ENCODE measurements at places on chromosomes 13 and 19.

DNA sequence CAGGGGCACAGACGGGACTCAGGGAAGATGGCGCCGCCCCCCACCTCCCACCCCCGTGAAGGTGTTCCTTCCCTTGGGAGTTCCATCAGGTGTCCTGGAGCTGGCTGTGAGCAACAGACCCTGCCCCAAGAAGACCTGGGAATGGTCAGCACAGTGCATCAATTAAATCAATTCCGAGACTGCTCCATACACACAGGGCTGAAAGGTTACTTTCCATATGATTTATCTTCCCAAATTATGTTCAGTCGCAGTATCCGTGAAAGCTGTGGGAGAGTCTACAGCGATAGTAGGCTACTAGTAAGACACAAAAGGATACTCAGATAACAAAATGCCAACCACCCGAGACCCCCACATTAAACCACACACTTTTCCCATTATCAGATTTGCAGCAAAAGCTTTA lies 71.8 kb upstream of the PABPC3 start:
- no peak for DNase-seq

- no peak for DNase-seq
Measured at GRCh38 chr19:17841810-17842662, 5.7 kb downstream of the JAK3 start.

DNA sequence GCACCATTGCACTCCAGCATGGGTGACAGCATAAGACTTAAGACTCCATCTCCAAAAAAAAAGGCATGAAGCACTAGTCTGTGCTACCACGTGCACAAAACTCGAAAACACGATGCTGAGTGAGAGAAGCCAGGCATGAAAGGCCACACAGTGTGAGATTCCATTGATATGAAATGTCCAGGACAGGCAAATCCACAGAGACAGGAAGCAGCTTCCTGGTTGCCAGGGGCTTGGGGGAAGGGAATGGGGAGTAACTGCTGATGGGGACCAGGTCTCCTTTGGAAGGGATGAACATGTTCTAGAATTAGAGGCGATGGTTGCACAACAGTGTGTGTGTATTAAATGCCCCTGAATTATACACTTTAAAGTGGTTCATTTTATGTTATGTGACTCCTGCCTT lies 15.9 kb upstream of the JUND start:
- no peak for DNase-seq

GRCh38 chr13:21748166-21748565 lies 77.3 kb downstream of the FGF9 start:
- DNase-seq: no peak

DNA sequence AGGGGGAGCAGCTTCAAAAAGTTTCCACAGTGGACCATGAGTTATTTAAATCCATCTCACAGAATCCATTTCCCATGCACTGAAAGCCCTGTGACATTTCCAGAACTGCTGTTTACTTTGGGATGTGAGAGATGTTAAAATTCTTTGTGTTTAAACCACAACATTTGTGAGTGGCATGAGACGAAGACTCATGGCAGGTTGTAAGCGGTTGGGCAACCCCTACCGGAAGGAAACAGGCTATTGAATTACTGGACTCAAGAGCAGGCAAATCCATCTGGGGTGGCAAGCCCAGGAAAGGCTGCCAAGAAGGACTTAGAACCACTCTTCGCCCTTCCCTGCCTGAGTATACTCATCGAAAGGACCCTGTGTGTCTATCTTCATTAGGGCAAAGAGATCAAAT lies 22.3 kb upstream of the CLDN10 start:
- peak; percentile 83 for DNase-seq

DNA sequence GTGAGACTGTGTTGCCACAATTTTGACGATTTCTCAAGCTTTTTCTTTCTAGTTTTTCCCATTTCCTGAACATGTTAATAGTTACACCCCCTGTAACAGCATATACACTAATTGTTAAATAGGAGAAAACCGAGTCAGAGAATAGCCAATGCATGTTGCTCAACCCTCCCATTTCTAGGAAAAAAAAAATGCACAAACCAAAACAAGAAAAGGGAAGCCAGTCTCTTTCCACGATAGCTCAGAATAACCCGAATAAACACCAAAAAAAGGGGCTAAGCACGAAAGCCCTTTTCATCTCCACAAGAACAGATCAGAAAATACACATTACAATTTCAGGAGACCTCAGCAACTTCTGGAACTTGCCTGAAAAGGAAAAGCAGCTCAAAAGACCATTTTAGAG lies 16.3 kb downstream of the LATS2 start:
- peak; percentile 71 for DNase-seq

GRCh38 chr19:44954649-44955504 lies at the start of gene CLPTM1:
Gene CLPTM1 (plus strand): TSS chr19:44955380. CDS start chr19:44955396, 16 bp downstream.
- peak; percentile 94 for DNase-seq

GRCh38 chr19:46728208-46728607 lies 11.3 kb upstream of the PRKD2 start:
- DNase-seq: no peak

GRCh38 chr13:99446242-99446641 lies 55.0 kb upstream of the TM9SF2 start:
- DNase-seq: no peak

DNA sequence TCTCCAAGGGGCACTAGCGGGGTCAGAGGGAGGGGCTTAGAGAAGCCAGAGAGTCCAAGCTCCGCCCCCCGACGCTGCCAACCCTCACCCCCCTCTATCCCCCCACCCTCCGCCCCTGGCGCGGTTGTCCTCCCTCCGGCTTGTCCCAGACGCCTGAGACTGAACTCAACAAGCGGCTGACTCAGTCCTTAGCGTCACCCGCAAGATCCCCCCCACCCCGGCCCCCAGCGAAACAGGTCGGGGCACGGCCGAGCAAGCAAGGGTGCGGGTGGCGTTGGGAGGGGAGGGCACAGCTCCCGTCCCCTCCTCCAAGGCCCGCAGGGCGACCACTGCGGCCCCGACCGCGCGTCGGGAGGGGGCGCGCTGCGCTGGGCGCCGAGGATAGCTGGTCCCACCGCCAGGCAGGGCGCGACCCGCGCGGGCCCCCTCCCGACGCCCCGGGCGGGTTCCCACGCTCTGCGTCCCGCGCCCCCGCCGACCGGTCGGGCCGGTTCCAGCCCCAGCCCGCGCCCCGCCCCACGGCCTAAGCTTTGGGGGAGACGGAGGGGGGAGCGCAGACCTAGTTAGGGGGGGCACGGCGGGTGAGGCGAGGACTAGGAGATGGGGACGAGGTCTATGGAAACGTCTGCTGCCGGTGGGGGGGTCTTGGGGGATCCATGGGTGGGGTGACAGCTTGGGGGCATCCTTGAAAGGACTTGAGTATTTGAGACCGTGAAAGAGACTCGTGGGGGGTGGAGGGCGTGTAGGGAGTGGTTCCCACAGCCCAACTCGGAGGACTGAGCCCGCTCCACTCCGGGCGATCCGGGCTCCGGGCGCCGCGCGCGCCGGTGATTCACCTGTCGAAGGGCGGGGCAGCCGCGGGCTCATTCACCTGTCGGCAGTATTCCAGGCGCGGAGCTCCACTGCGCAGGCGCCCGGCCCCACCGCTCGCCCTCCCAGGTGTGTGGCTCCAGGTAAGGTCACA lies 5.1 kb downstream of the NOTCH3 start:
- DNase-seq: no peak

DNA sequence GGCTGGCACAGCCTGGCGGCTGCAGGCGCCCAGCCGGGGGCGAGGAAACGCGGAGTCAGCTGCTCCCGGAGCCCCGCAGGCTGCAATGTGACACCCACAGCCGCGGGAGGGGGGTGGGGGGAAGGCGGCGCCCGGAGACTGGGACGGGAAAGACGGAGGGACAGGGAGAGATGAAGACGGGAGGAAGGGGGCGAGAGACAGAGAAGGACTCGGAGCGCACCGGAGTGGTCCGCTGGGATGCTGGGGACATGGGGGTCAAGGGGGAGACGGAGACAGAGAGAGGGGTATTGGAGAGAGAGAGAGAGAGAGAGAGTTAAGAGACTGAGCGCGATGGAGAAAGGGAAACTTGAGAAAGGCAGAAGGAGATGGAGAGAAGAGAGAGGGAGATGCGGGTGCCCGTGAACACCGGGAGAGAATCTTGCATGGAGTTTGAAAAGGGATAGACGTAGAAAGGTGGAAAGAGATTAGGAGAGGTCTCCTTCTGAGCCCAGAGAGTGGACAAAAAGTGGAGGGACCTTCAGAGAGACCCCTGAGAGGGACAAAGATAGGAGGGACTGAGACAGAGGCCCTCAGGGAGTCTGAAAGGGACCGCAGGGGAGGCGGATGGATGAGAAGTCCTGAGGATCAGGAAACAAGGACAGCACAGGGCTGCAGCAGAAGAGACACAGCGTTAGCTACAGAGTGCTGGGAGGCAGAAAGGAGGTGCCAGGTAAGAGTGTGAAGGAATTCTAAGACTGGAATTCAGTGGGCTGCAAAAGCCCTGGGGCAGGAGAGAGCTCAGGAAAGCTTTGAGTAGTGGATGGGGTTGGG lies 1.0 kb downstream of the SCN1B start:
- DNase-seq: no peak

- DNase-seq: no peak
Measured at GRCh38 chr13:48545608-48546007, 12.7 kb upstream of the RCBTB2 start.

GRCh38 chr13:34720618-34721017 lies 221.5 kb upstream of the NBEA start:
- DNase-seq: no peak

DNA sequence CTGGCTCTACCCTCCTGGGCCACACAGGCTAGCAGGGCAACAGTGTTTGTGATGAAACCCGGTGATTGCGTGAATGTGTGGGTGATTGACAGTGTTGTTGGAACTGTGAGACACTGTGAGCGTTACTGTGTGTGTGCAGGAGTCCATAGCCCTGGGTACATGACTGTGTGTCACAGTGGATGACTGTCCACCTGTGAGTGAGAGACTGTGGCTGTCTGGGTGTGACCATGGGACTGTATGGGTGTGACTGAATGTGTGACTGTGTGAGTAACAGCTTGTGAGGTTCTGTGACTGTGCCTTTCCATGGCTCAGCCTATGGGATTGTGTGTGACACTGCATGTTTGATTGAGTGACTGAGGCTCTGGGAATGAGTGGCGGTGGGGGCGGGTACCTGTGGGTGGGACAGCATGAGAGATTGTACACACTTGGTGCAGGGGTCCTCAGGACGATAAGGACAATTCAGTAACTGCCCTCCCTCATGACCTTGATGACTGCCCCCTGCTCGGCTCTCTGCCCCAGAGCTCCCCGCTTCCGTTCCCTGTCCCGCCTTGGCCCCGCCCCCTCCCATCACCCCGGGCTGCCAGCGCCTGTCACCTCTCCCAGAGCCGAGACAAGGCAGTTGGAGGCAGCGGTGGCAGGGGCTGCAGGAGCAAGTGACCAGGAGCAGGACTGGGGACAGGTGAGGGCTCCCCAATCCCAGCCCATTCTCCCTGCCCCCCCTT lies at the start of gene GIPR:
Gene GIPR, plus strand, starts transcription at position 602 of the 722 bp plus-strand sequence. CDS start 1,300 bp downstream, outside the sequence.
- DNase-seq: peak; percentile 44

DNA sequence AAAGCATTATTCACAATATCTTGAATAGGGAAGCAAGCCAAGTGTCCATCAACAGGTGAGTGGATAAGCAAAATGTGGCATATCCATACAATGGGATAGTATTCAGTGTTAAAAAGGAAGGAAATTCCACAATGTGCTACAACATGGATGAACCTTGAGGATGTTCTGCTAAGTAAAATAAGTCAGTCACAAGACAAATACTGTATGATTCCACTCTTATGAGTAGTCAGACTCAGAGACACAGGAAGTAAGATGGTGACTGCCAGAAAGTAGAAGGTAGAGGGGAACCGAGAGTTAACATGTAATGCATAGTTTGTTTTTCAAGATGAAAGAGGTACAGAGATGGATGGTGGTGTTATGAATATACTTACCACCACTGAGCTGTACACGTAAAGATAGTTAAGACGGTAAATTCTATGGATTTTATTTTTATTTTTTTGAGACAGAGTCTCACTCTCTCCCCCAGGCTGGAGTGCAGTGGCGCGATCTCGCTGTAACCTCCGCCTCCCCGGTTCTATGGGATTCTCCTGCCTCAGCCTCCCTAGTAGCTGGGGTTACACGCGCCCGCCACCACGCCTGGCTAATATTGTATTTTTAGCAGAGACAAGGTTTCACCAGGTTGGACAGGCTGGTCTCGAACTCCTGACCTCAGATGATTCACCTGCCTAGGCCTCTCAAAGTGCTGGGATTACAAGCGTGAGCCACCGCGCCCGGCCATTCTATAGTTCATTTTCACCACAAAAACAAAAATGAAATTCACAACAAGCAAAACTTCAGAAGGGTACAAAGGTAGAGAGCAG lies 1.0 kb upstream of the CHAMP1 start:
- no peak for DNase-seq

GRCh38 chr13:47175172-47175866 lies 278.5 kb upstream of the HTR2A start:
- peak; percentile 3 for DNase-seq

DNA sequence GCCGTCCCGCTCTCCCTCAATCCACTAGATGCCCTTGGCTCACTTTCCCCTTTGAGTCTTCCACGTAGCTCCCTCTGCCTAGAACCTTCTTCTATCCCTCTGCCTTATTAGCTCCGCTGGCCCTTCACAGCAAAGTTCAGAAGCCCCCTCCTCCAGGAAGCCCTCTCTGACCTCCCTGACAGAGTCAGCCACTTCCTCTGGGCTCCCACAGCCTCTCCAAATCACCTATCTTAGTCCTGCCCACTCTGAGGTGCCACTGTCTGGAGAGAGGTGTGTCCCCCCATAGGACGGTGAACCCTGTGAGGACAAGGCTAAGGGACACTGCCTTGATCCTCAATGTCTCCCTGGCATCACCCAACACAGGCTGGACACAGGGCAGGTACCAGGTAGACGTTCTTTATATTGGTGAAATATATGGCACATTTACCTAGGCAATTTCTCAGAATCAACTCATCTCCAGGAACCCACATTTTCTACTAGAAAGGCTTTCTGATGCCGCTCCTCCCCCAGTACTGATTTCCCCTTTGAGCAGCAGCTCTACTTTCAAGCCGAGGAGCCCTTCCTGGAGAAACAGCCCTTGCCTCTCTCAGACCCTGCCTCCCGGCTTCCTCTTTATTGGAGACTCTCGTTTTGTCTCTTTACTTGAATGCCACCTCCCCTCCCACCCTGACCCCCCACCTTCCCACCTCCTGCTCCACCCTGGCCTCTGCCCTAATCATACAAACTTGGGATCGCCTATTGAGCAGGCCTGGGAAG lies 3.4 kb upstream of the TGFB1 start:
- peak; percentile 62 for DNase-seq

- no peak for DNase-seq
Measured at GRCh38 chr19:7257148-7258040, 36.8 kb downstream of the INSR start.

DNA sequence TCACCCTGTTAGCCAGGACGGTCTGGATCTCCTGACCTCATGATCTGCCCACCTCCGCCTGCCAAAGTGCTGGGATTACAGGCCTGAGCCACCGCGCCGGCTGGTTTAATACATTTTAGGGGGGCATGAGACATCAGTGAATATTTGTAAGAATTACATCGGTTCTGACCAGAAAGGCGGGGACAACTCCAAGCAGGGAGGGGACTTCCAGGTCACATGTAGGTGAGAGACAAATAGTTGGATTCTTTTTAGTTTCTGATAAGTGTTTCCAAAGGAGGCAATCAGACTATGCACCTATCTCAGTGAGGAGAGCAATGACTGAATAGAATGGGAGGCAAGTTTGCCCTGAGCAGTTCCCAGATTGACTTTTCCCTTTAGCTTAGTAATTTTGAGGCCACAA lies 3.7 kb upstream of the ZNF552 start:
- DNase-seq: no peak

- no peak for DNase-seq
Measured at GRCh38 chr19:35257113-35257461, 8.3 kb downstream of the LSR start.

All from KBM-7 (cell line).